AG04449 (cell line): ENCODE measurements at places on chromosomes 12 and 14.

DNA sequence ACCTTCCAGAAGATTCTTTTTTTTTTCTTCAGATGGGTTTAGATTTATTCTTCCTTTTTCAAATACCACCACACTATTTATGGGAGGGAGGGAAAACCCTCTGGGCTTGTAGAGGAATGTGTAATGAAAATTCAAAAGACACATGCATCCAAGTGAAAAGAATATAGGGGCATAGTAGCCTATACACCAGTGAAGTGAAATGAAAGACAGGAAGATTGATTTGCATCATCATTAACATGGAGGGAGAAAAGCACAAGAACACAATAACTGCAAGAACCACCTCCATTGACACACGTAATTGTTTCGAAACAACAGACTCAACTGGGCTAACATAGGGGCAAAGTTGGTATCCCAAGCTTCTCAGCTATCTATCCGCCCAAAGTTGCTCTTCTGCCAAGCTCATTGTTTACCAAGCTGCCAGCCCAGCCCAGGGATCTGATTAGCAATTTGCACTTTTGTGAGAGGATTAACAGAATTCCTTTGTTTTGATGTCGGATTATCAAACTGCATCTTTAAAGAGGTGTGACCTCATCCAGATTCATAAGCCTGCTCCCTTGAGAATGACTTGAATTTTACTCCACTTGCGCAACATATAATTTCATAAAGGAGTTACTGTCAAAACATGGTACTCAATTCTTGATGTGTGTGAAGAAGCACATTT lies 430.5 kb upstream of the SOX5 start:
- no peak for DNase-seq

DNA sequence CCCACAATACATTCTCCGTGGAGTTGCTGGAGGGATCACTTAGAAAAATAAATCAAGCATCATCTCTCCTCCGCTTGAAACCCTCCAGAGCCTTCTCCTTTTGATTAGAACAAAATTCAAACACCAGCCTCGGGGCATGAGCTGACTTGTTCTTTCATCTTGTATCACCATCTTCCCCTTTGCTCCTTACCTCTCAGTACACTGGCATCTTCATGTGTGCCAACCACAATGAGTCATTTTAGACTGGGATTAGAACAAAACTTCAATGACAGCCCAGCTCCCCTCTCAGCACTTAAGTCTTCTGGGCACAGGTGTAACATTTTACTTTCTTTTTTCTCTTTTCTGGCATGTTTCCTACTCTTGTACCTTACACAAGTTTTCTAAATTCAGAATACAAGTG lies 1159.2 kb upstream of the TMEM132C start:
- no peak for DNase-seq

- DNase-seq = no peak
Observed at GRCh38 chr12:126385785-126386184, 1320.5 kb downstream of the AACS start.

GRCh38 chr12:96590970-96591369 lies 101.6 kb downstream of the CFAP54 start:
- no peak for DNase-seq

GRCh38 chr14:72686832-72687231 lies 207.1 kb downstream of the DPF3 start:
- no peak for DNase-seq

DNA sequence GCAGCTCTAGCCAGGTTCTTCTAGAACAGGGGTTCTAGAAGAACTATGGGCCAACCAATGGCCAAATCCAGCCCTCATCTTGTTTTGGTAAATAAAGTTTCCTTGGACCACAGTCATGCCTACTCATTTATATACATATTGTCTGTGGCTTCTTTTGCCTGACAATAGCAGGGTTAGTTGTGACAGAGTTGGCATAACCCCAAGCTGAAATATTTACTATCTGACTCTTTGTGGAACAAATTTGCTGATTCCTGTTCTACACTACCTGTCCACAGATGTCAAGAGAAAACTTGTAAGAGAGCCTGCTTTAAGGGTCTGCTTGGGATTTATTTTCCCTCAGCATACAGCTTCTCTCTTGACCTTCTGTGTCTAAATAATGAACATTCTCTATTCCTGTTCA lies 289.0 kb downstream of the KSR2 start:
- no peak for DNase-seq

DNA sequence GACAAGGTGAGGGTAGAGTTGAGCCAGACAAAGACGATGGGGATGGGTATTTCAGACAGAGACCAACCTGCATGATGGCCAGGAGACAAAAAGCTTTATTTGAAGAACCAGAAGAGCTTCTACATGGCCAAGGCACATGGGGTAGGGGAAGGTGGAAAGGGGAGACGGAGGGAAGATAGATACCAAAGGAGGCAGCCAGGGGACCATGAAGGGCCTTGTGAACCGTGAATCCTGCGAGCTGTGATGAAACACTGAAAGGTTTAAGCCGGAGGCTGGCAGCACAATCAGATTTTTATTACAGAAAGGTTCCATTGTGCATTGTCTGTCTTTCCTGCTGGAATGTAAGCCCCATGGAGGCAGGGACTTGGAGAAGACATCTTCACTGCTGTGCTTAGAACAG lies 72.4 kb downstream of the PLXNC1 start:
- DNase-seq = no peak

GRCh38 chr14:89296281-89296745 lies 120.7 kb downstream of the FOXN3 start:
- no peak for DNase-seq
